Large intestine (tissue), 12 donors: ENCODE measurements at places on chromosomes 16 and 17.

GRCh38 chr17:511833-512251 lies 159.2 kb upstream of the RPH3AL start:
- peak overlapping the region; percentile 27 for H3K27ac ChIP-seq
- no peaks in the 10 kb centered on the region for H3K4me1 ChIP-seq
- no peaks in the 10 kb centered on the region for H3K27me3 ChIP-seq
- H3K36me3 ChIP-seq, result peaks cover 1% of the 10 kb centered on the region

DNA sequence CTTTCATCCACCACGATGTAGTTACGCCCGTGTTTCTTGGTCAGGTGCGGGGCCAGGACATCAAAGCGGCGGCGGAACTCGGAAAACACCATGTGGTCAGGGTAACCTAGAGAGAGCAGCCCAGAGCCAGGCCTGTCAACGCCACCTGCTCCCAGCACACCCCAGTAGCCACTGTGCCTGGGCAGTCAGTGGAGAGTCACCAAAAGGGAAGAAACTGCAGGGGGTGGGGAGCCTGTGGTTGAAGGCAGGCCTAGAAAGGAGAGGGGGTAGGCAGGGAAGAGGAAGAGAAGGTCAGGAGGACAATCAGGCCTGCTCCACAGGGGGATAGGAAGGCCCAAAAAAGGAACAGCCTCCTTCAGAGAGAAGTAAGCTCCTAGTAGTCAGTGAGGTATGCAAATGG lies 64.1 kb downstream of the PIPOX start:
- peaks cover 89% of the 10 kb centered on the region for H3K36me3 ChIP-seq
- H3K4me3 ChIP-seq, result no peak overlapping the region
- H3K27ac ChIP-seq, result no peak overlapping the region
- H3K4me1 ChIP-seq, result no peaks in the 10 kb centered on the region
- H3K27me3 ChIP-seq, result no peaks in the 10 kb centered on the region

GRCh38 chr16:75044800-75045361 lies 46.1 kb downstream of the ZNRF1 start:
- no peaks in the 10 kb centered on the region for H3K27me3 ChIP-seq
- H3K36me3 ChIP-seq, result no peaks in the 10 kb centered on the region
- no peaks in the 10 kb centered on the region for H3K4me1 ChIP-seq
- H3K27ac ChIP-seq, result no peak overlapping the region
- no peak for DNase-seq
- H3K4me3 ChIP-seq, result no peak overlapping the region

GRCh38 chr17:79305376-79305767 lies 230.7 kb downstream of the ENGASE start:
- peaks cover 23% of the 10 kb centered on the region for H3K27me3 ChIP-seq
- H3K27ac ChIP-seq, result no peak overlapping the region
- H3K36me3 ChIP-seq, result no peaks in the 10 kb centered on the region
- no peaks in the 10 kb centered on the region for H3K4me1 ChIP-seq
- H3K4me3 ChIP-seq, result no peak overlapping the region

DNA sequence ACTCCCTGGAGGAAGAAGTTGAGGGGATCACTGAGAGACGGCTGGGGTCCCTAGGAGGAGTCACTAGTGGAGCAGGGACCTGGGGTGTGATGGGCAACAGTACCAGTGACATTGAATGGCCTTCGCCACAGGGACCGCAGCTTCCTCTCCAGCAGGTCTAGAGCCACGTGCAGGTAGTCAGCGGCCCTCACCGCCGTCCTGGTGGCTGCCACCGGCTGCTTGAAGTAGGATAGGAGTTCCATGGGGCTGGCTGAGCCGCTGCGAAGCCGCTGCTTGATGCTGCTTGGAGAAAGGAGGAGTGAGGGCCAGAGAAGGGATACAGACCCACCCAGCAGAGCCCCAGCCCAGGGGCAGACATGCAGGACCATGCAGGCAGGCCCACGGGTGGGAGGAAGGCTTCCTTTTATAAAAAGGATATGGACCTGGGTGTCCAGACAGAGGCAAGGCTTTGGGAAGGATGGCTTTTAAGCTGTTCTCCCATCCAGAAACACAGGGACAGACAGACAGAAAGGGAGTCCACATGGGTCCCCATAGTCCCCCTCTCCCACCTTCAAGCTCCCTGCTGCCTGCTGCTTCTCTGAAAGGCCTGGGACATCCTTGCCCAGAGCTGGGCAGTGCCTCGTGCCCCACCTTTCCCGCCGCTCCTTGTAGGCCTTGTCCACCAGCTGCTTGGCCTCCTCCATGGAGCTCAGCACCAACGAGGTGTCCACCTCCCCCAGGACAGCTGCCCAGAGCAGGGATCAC lies 827 bp downstream of the MPO start:
- H3K4me3 ChIP-seq, result no peak overlapping the region
- H3K4me1 ChIP-seq, result no peaks in the 10 kb centered on the region
- peaks cover 55% of the 10 kb centered on the region for H3K27me3 ChIP-seq
- no peak for DNase-seq
- H3K27ac ChIP-seq, result no peak overlapping the region

- H3K4me3 ChIP-seq, result no peak overlapping the region
- H3K27me3 ChIP-seq, result no peaks in the 10 kb centered on the region
- H3K36me3 ChIP-seq, result peaks cover 19% of the 10 kb centered on the region
- no peak for DNase-seq
Measured at GRCh38 chr17:74803971-74804370, 27.8 kb upstream of the NAT9 start.

- H3K36me3 ChIP-seq, result peaks cover 36% of the 10 kb centered on the region
- no peaks in the 10 kb centered on the region for H3K4me1 ChIP-seq
- no peak overlapping the region for H3K4me3 ChIP-seq
- no peak overlapping the region for H3K27ac ChIP-seq
Measured at GRCh38 chr16:27677263-27677662, 127.3 kb downstream of the KATNIP start.

- no peaks in the 10 kb centered on the region for H3K4me1 ChIP-seq
- DNase-seq, result no peak
- H3K27me3 ChIP-seq, result no peaks in the 10 kb centered on the region
- H3K36me3 ChIP-seq, result no peaks in the 10 kb centered on the region
Measured at GRCh38 chr17:6196355-6196754, 126.2 kb downstream of the WSCD1 start.

GRCh38 chr16:75254359-75254837 lies 3.0 kb upstream of the BCAR1 start:
- H3K36me3 ChIP-seq, result peaks cover 3% of the 10 kb centered on the region
- no peaks in the 10 kb centered on the region for H3K27me3 ChIP-seq
- H3K27ac ChIP-seq, result peak overlapping the region; percentile 17
- DNase-seq, result peak; percentile 58
- no peak overlapping the region for H3K4me3 ChIP-seq

DNA sequence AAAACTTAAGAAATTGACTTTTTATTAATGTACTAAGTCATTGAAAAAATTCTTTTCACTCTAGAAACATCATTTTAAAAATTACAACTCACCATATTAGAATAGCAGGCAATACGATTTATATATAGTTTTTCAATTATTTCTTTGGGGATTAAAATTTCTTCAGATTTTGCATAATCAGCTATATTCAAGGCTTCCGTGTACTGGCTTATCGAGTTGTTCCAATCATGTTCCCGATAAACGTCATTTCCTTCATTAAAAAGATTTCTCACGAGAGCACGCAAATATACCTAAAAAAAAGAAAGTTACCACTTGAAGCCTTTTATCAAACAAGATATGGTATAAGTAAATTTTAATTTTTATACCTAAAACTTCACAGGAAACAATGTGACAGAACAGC lies 18.0 kb downstream of the ZC3H7A start:
- H3K4me3 ChIP-seq, result no peak overlapping the region
- peaks cover 3% of the 10 kb centered on the region for H3K4me1 ChIP-seq
- no peaks in the 10 kb centered on the region for H3K27me3 ChIP-seq
- peaks cover 46% of the 10 kb centered on the region for H3K36me3 ChIP-seq
- no peak overlapping the region for H3K27ac ChIP-seq

DNA sequence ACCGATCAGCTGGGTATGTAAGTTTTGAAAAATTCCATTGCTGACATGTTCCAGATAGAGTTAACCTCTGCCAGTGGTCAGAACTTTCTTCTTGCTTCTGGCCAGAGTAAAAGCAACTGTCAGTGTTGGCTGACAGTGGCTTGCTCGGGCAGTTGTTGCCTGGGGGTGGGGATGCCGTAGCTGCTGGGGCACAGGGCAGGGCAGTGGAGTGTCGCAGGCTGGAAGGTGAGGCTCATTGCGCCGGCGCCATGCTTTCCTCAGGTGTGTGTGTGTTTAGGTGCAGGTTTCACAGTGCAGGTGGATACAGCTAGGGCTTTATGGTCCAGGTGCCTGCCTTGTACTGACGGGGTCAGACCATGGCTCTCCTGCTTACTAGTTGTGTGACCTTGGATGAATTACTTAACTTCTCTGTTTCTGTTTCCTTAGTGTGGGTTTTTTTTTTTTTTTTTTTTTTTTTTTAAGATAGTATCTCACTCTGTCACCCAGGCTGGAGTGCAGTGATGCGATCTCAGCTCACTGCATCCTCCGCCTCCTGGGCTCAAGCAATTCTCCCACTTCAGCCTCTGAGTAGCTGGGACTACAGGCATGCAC lies 156.4 kb downstream of the SNX29 start:
- H3K4me3 ChIP-seq, result no peak overlapping the region
- DNase-seq, result no peak
- H3K27me3 ChIP-seq, result no peaks in the 10 kb centered on the region
- peaks cover 8% of the 10 kb centered on the region for H3K36me3 ChIP-seq
- H3K27ac ChIP-seq, result no peak overlapping the region
- no peaks in the 10 kb centered on the region for H3K4me1 ChIP-seq

- no peaks in the 10 kb centered on the region for H3K4me1 ChIP-seq
- H3K36me3 ChIP-seq, result no peaks in the 10 kb centered on the region
- H3K27me3 ChIP-seq, result no peaks in the 10 kb centered on the region
Measured at GRCh38 chr17:68179236-68179925, 68.5 kb upstream of the AMZ2 start.

DNA sequence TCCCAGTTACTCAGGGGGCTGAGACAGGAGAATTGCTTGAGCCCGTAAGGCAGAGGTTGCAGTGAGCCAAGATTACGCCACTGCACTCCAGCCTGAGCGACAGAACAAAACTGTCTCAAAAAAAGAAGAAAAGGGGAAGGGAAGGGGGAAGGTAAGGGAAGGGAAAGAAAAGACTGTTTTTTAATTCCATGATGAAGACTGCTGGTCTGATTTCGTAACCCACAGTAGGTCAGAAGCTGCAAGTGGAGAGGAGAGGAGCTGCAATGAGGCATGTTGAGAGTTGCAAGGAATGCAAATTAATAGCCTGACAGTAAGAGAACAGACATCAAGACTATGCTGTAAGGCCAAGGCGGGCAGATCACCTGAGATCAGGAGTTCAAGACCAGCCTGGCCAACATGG lies 33.3 kb downstream of the HELZ start:
- no peak overlapping the region for H3K4me3 ChIP-seq
- no peak for DNase-seq
- H3K4me1 ChIP-seq, result peaks cover 12% of the 10 kb centered on the region
- H3K27ac ChIP-seq, result peak overlapping the region; percentile 58
- no peaks in the 10 kb centered on the region for H3K27me3 ChIP-seq
